ENCODE measurements at places on chromosomes 7 and 10.

DNA sequence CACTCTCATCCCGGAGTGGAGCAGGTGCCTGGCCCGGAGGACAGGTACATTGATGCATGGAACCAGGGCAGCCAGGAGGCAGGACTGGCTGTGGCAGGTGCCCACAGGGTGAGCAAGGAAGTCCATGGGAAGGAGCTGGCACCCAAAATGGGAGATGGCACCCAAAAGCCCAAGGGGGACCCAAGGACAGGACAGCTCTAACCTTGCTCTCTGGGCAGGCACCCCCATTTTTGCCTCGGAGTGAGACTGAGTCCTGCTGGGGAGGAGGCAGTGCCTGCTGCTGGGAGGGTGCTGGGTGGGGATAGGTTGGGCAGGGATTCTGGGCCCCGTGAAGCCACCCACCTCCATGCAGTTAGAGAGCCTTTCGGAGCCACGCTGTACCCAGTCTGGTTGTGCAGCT, 234.5 kb downstream of the TCERG1L start:
- no peak for DNase-seq

DNA sequence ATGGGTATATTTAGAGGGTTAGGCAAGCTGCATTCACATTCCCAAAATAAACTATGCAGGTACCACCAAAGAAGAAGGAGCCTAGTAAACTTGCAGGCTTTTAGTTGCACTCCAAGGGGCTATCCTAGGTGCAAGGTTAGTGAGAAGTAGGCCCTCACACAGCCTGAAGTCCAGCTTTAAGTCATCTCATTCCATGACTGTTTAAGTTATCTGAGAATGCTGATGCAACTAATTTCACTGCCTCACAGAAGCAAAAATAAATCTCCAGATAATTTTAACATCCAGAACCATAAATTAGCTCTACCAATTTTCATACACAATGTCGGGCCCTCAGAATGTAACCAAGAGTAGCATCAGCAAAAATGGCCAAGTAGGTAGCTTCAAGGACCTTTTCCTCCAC, 34.3 kb upstream of the HHEX start:
- no peak for DNase-seq

DNA sequence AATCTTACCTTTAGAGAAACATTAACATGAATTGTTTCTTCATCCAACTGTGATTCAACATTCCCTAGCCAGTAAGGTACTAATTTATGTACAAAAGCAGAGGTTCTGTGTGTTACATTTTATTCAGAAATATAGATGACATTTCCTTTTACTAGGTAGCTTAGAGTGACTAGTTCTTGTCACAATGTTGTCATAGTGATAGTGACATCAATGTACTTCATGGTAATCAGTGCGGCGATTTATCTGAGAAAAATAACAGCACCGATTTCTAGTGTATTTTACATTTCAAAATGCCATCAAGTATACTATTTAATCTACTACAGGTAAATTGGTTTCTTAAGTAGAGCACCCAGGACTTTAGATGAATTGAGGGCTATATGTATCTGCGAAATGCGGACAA, 72.1 kb upstream of the DGKB start:
- no peak for DNase-seq

GRCh38 chr7:137546671-137547070, 203.1 kb upstream of the PTN start:
- DNase-seq: no peak
